ENCODE measurements at places on chromosomes 1 and 21.

GRCh38 chr21:36456729-36457414 lies 23.1 kb downstream of the CLDN14 start:
- no peak for DNase-seq
- no peak overlapping the region for H3K27ac ChIP-seq
- H3K4me3 ChIP-seq = no peak overlapping the region

- no peak overlapping the region for H3K27ac ChIP-seq
- no peak for DNase-seq
- H3K27me3 ChIP-seq = no peaks in the 10 kb centered on the region
- H3K4me1 ChIP-seq = no peaks in the 10 kb centered on the region
These were observed 106.8 kb downstream of the LMO4 start for GRCh38 chr1:87435484-87435883.

- H3K4me1 ChIP-seq = no peaks in the 10 kb centered on the region
- peak; percentile 47 for DNase-seq
- H3K27ac ChIP-seq = no peak overlapping the region
These were observed 42.0 kb downstream of the STUM start for GRCh38 chr1:226590614-226591013.

- no peak overlapping the region for H3K4me3 ChIP-seq
- DNase-seq = peak; percentile 17
- H3K27ac ChIP-seq = no peak overlapping the region
- peaks cover 27% of the 10 kb centered on the region for H3K4me1 ChIP-seq
These were observed 1.9 kb downstream of the PDZK1IP1 start for GRCh38 chr1:47187926-47188250.

DNA sequence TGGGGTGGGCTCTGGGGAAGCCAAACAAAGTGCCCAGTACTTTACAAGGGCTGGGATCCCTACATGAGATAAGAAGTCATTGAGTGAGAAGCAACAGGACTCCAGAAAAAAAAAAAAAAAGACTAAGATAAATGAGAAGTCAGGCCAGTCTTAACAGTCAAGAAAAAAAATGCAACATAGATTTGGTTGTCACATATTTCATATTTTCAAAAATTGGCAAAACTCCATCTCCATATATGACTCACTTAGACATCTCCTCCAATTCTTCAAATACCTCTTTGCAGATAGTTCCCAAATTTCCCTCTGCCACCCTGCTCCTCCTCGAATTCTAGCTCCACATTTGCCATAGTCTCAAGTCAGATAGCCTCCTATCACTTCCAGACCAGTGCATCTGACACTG lies 20.9 kb upstream of the SIPA1L2 start:
- H3K27ac ChIP-seq = no peak overlapping the region
- H3K27me3 ChIP-seq = no peaks in the 10 kb centered on the region
- H3K4me3 ChIP-seq = no peak overlapping the region
- no peak for DNase-seq
- H3K4me1 ChIP-seq = no peaks in the 10 kb centered on the region

DNA sequence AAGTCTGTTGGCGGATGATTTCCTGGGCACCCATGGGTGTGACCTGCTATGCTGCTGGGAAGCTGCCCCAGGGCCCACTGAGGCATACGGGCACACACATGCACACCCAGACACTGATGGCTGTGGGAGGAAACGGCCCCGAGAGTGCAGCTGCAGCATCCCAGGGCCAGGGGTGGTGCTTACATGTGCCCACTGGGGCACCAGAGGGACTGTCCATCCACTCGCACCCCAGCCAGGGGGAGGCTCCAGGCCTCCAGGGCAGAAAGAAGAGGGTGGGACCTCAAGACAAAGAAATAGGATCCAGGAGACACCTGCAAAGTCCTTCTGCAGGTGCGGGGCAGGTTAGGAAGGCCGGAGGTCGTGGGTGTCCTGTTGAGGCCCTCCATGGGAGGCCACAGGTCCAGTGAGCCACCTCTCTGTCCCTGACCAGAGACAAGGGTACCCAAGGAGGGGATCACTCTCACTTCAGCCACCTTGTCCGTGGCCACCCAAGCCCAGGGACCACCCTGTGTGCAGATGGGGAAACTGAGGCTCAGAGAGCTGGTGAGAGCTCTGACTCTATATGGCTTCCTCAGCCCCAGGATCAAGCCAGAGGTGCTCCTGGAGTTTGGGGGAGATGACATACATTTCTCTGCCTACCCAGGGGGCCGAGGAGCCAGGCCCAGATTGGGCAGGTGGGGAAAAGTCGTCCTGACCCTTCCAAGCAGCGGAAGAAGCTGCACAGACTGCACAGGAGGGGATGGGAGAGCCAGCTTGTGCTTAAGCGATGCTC lies 57.1 kb downstream of the WNT9A start:
- H3K4me1 ChIP-seq = peaks cover 22% of the 10 kb centered on the region
- no peaks in the 10 kb centered on the region for H3K36me3 ChIP-seq
- peaks cover 19% of the 10 kb centered on the region for H3K27me3 ChIP-seq
- DNase-seq = peak; percentile 64

DNA sequence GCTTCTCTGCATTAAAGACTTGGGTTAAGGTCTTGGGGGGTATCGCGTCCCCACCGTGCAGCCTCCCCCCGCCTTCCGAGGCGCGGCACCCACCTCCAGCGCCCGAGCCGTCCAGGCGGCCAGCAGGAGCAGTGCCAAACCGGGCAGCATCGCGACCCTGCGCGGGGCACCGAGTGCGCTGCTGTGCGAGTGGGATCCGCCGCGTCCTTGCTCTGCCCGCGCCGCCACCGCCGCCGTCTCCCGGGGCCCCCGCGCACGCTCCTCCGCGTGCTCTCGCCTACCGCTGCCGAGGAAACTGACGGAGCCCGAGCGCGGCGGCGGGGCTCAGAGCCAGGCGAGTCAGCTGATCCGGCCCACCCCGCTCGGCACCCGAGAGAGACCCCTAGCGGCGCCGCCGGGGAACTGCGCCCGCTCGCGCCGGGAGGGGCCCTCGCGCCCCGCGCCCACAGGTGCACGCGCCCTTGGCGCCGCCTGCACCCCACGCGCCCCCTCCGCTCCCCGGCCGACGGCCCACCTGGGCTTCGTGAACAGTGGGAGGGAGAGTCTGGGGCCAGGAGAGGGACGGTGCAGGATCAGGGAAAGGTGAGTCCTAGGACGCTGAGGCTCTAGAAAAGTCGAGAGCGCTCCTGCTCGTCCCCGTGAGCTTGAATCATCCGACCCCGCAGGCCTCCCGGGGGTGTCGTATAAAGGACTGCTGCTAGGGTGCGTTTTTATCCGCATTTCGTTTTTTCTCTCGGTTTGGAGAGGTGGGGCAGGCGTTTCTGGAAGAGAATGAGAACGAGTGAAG lies at the start of gene APP:
Gene APP (minus strand): TSS at position 300 of the 787 bp plus-strand sequence. CDS start 150 bp downstream, at position 150.
- peak within 1 kb of the TSS; percentile 92 for H3K4me3 ChIP-seq
- no peaks in the 10 kb centered on the region for H3K27me3 ChIP-seq
- peak; percentile 98 for DNase-seq
- peak within 1 kb of the TSS; percentile 88 for H3K27ac ChIP-seq
- no peaks in the 10 kb centered on the region for H3K36me3 ChIP-seq
- no peaks in the 10 kb centered on the region for H3K4me1 ChIP-seq

DNA sequence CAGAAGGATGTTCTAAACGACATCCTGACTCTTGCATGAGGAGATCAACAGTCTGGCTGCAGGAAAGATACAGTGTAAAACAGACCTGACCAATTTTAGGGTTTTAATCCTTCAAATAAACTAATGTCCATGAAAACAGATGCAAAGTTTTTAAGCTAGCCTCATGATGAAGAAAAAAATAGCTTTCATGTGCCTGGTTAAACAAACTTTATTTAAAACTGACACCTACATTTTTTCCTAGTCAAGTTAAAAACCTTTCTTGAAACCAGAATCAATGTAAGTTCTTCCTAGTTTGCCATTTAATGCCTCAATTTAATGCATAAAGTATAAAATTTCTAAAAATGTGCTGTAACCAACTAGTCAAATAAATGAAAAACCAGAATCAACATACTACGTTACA lies 2.9 kb downstream of the WDR26 start:
- peak overlapping the region; percentile 85 for H3K4me3 ChIP-seq
- no peak for DNase-seq

Data from spleen (tissue), 13 donors.